ENCODE measurements at places on chromosomes 7 and 10.
A peak's percentile ranks its signal among the peaks of the same experiment; 100 is the strongest.

- peak; percentile 53 for DNase-seq
Measured at GRCh38 chr10:77087366-77087765, 550.2 kb downstream of the KCNMA1 start.

- DNase-seq = peak; percentile 34
Measured at GRCh38 chr10:13146379-13146778, 15.0 kb upstream of the MCM10 start.

- DNase-seq = peak; percentile 90
Measured at GRCh38 chr7:17144322-17144721, 154.1 kb upstream of the AHR start.

- DNase-seq = no peak
Measured at GRCh38 chr7:78493401-78493800, 694.8 kb downstream of the PHTF2 start.

DNA sequence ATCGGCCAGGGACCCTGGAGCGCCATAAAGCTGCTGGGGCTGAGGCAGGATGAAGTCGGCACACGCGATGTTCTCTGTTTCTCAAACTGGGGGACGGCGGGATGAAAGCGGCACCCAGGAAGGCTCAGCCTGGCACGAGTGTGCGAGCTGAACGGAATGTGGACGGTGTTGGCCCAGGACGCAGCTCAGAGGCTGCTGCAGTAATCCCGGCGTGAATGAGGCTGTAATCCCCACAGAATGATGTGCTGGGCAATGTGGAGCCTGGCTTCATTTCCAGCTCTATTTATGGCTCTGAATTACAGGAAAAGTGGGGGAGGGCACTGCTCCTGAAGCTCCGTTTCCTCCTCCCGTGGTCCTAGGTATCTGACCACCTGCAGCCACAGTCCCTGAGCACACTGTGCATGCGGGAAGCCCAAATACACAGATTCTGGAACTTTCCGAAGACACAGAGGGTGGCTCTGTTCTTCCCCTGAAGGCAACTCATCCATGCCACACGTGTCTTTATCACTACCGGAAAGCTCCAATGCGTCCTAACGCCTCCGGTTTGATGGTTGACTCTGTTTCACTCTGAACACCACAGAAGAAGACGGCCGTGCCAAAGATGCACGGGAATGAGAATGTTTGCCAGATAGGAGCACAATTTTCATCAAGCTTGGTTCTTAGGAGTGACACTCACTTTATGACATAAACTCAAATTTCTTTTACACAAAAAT is 37.6 kb downstream of the KLF6 start:
- DNase-seq = no peak

DNA sequence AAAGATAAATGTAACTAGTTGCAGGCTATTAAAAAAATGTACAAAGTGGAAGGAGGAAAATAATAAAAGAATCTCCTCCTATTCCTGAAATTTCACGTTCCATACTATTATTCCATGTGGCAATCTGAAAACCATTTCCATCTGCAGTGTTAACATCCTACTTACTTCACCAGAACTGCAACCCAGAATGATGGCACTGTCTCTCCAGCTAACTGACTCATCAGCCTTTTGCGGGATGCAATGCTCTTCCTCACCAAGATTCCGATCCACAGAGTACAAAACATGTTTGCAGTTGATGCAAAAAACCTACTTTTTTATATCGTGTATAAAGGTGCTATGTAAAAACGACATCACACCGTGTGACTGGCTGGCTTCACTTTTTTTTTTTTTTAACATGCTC is 50.8 kb downstream of the ESYT2 start:
- peak; percentile 76 for DNase-seq

GRCh38 chr7:51265066-51265907 is 51.3 kb downstream of the COBL start:
- DNase-seq = no peak

- no peak for DNase-seq
Measured at GRCh38 chr7:96300502-96300901, 21.4 kb downstream of the SLC25A13 start.

GRCh38 chr10:13328126-13328525 is 20.0 kb downstream of the SEPHS1 start:
- no peak for DNase-seq

GRCh38 chr10:71969929-71970328 is 5.7 kb downstream of the CHST3 start:
- no peak for DNase-seq

GRCh38 chr10:17742918-17743317 is 9.1 kb upstream of the TMEM236 start:
- peak; percentile 58 for DNase-seq

GRCh38 chr10:31963589-31963980 is 35.0 kb upstream of the ARHGAP12 start:
- DNase-seq = no peak

GRCh38 chr7:71325151-71325550 is 193.2 kb downstream of the GALNT17 start:
- DNase-seq = no peak

DNA sequence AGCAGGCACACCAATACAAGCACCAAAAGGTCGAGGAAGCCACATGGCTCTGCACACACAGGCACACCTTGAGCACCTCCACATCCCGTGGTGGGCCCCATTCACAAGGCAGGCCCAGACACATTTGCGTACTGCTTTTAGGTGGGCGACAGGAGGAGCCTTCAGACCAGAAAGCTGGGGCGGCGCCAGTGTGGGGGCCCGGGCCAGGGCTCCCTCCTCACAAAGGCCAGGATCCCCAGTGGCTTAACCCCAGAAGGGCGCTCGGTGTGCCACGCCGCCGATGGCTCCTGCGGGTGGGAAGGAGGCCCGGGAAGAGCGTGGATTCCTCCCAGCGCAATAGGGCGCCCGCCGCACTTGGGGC is 2.8 kb upstream of the SMARCD3 start:
- no peak for DNase-seq

- peak; percentile 7 for DNase-seq
Measured at GRCh38 chr7:101357433-101357832, 5.2 kb upstream of the COL26A1 start.

- DNase-seq = peak; percentile 85
Measured at GRCh38 chr7:39749177-39749576, 125.8 kb downstream of the RALA start.

GRCh38 chr7:150564006-150564405 is 3.2 kb upstream of the GIMAP4 start:
- no peak for DNase-seq

DNA sequence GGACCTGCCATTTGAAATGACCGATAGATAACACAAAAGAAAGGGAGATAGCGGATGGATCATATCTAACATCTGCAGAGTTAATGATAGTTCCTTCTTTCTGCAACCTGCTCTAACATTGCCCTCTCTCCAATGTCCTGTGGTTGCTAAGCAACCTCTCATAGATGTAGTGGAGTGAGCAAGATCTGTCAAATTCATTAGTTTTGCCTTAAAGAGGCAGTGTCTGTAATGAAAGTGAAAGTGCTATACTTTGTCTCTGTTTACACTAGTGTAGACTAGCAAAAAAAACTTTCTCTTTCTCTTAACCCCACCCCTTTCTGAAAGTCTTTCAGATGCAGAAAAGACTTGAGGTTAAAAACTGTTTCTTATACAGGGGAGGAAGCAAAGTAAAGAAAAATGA is 1196.9 kb downstream of the SORCS3 start:
- peak; percentile 3 for DNase-seq

GRCh38 chr7:75537731-75538130 is 45.6 kb downstream of the SPDYE5 start:
- DNase-seq = no peak

GRCh38 chr7:141945356-141945755 is 1.4 kb downstream of the CLEC5A start:
- no peak for DNase-seq

- peak; percentile 42 for DNase-seq
Measured at GRCh38 chr10:103692952-103693811, 162.2 kb downstream of the SH3PXD2A start.

GRCh38 chr10:9163699-9164098 is 1109.2 kb downstream of the GATA3 start:
- no peak for DNase-seq

GRCh38 chr10:22308390-22308789 is 7.8 kb upstream of the COMMD3 start:
- peak; percentile 44 for DNase-seq

DNA sequence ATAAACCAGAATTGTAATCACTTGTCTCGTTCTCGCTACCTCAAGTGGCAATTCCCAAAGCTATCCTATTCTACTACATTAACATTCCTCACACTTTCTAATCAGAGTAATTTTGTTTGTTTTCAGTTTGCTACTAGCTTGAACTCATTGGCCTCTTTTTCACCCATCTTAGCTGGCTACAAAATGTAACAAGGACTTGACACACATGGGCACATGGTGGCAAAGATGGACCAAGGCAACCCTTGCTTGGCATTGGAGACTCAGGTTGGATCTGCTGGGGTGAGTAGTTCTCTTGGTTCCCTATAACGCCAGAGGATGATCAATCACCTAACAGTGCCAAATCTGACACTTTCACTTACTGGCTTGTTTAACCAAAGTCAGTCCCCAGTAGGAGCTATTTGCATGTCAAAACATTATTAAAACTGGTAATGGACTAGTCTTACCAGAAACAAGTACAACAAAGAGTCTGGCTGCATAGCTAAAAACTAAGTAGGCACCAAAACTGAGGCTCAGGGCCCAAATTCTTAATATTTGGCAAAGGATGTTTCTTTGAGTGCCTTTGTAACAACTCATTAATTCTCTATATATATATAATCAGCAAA is 1.9 kb downstream of the USP6NL start:
- DNase-seq = no peak

GRCh38 chr7:20304366-20304765 is 26.3 kb upstream of the ITGB8 start:
- no peak for DNase-seq

- no peak for DNase-seq
Measured at GRCh38 chr7:1844336-1844950, 174.4 kb downstream of the ELFN1 start.

GRCh38 chr10:97412891-97413304 is 11.8 kb upstream of the RRP12 start:
- no peak for DNase-seq

- no peak for DNase-seq
Measured at GRCh38 chr7:156929789-156930539, 19.5 kb upstream of the NOM1 start.

GRCh38 chr7:121544726-121545125 is 148.6 kb upstream of the FAM3C start:
- DNase-seq = peak; percentile 93

DNA sequence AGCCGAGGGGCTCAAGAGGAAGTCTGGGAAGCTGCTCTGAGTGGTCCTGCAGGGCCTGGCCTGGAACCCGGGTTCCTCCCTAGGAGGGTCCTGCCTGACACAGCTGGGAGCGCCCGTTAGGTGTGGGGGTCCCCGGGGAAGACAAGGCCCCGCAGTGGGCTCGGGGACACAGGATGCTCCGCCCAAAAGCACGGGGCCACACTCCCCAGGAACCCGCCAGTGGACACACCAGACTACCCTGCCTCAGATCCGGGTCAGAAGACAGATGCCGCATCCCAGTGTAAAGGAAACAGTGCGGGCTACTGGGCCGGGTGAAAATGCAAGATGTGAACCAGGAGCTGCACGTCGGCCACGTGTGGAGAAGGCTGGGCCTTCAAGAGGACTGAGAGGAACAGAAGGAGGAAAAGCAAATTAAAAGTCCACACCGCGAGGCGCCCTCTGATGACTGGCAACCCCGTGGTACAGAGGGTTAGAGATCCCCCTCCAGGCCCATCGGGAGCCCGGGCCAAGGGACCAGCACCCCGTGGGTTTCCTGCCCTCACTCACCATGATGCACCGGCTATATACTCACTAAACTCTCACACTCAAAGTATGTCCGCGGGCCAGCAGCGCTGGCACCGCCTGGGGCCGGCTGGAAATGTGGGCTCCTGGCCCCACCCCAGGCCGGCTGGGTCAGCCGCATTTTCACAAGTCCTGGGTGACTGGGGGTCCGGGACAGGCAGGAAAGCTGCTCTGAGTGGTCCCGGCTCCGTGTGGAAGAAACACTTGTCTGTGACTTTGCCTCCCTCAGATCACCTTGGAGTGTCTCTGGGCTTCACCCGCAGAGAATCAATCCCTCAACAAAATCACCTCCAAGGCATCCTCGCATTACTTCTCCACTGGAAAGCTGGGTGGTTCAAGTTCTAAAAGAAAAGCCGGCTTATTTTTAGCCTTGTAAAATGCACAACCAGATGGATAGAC is 6.1 kb downstream of the STK32C start:
- no peak for DNase-seq

GRCh38 chr7:155344270-155344617 is 46.6 kb downstream of the INSIG1 start:
- no peak for DNase-seq

DNA sequence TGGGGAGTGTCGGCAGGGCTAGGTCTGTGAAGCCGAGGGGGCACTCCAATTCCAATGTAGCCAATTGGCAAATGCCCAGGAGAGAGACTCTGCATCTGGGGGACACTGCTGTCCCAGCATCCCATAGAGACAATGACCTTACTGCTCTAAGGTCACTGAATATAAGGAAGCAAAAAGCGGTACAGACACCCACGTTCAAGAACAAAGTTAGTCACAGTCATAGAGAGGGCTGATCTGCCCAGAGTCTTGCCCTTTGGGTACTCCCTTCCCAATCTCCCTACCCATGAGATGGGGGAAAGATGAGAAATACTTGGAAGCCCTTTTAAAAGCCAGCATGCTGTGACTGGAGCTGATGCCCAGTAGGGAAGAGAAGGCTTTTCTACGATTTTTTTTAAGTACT is 76.3 kb upstream of the GSDME start:
- no peak for DNase-seq

GRCh38 chr10:119859420-119860258 is 13.0 kb downstream of the MCMBP start:
- peak; percentile 57 for DNase-seq

DNA sequence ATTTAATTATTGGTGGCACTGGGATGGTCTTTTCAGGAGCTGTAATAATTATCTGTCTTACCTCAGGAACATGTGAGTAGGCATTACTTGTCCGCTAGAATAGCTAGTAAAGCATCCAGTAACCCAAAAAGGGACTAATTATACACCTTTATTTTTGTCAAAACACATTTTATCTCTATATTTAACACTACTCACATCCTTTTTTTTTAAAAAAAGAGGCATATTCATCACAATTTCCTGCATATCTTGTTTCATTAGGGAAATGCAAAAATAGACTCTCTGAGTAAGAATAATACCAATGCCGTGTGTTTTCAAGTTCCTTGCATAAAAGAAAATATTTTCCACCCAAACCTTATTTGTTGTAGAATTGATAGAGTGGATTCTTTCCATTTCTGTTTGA is 99.5 kb downstream of the VTI1A start:
- DNase-seq = no peak

GRCh38 chr10:18545621-18546305 is 105.6 kb downstream of the NSUN6 start:
- peak; percentile 33 for DNase-seq

GRCh38 chr7:231030-231857 is 38.9 kb downstream of the FAM20C start:
- DNase-seq = no peak

DNA sequence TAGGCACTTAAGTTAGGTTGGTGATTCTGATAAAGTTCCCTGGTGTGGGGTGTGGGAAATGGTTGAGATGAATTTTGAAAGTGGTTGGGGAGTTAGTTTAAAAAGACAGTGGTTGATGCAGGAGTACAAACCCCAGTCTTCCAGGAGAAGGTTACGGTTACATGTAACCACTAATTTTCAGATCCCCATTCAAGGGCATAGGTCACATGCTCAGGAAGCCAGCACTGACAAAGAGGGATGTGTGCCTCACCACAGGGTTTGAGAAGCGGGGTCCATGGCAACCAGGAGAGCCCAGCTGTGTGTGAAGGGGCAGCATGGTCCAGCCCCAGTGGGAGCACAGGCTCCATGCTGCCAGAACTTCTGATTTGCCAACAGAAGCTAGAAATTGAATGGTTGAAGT is 144.2 kb downstream of the MDFIC start:
- DNase-seq = no peak

Measured in EH (cell line).